ENCODE measurements at places on chromosomes 12 and 14.

GRCh38 chr12:93595351-93595750 is 22.9 kb downstream of the SOCS2 start:
- DNase-seq: no peak

GRCh38 chr12:38538319-38538718 is 221.7 kb downstream of the ALG10B start:
- no peak for DNase-seq

GRCh38 chr14:100435459-100435858 is 112.3 kb downstream of the SLC25A47 start:
- no peak for DNase-seq

GRCh38 chr12:123634142-123634561 is 523 bp downstream of the GTF2H3 start:
- DNase-seq: no peak

DNA sequence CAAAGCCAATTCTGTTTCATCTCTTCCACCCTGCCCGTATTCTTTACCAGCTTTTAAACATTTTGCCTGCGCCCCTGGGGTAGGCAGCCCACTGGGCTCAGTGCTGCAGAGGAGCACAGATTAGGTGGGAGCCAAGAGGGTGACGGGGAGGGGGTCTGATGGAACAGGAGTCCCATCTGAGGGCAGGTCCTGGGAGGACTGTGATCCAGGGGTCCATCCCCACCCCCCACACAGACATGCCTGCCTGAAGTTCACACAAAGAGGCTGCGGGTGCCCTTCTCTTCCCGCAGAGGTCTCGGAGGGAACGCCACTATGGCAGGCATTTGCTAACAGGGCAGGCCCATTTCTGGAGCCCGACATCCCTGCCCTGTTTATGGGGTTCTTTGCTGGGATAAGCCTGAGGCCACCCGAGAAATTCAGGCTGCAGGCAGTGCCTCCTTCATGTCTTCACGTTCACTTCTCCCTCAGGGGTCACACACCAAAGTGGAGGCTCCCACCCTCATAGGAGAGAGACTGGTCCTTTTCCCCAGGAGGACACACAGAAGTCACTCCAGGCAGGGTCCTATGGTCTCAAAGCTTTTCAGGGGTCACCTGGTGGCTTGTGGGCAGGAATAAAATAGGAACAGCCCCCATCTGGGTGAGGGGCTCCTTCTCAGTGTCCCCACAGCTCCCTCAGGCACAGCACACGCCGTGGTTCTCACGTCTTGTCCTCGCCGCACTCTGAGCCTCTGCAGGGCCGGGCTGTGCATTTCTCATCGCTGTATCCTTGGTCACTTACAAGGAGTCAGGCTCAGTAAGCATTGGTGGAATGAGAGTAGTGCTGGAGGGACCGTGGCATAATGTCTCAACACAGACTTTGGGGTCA is 12.9 kb downstream of the VASH1 start:
- DNase-seq: no peak

DNA sequence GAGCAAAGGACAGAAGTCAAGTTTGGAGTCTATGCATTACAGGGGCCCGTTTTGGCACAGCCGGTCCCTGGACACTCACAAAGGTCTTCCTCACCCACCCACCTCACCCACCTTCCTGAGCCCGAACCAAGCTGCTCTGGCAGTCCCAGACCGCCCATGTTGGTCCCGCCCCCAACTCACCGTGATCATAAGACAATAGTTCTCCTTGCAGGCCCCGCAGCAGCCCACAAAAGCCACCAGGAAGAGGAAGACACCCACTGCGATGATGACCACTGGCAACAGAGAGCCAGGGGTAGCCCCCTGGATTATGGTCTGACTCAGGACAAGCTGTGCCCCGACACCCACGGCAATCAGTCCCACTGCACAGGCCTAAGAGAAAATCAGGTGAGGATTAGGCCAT is 1.8 kb downstream of the CD63 start:
- no peak for DNase-seq

DNA sequence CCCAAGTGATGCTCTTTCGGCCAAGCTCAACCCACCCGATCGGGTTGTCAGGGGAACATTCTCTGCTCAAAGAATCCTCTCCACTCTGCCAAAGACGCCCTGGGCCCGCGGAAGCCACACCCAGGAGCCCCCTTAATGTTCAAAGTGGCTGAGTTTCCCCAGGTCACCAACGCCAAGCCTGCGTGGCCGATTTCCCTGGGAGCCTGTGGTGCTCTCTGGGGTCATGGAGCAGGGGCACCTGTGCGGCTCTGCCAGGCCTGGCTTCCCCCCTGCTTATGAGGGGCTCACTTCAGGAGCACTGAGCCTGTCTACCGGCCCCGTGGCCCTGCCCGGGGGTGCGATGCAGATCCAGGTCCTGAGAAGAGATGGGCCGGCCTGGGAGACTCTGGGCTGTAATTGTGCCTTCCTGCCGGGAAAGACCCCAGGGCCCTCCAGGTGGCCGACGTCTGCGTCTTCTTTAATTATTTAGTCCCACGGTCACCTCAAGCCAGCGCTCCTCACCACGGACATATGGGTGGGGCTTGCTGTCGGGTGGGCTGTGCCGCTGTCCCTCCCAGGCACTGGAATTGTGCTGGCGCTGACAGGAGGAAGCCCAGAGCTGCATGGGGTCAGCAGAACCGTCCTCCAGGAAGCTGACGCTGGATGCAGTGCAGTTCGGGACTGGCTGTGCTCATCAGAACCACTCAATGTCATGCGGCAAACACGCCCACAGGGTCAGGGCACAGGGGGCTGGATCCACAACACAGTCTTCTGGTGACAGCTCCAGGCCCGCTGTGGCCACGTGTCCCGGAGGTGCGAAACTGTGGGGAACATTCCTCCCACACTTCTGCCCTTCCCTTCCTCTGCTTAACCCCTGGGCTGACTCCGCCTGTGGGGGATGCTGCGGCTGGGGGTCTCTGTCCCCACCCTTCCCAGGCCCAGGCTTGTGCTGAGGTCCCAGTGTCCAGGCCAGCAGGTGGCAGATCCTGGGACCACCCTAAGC is 267.6 kb upstream of the SFSWAP start:
- no peak for DNase-seq

DNA sequence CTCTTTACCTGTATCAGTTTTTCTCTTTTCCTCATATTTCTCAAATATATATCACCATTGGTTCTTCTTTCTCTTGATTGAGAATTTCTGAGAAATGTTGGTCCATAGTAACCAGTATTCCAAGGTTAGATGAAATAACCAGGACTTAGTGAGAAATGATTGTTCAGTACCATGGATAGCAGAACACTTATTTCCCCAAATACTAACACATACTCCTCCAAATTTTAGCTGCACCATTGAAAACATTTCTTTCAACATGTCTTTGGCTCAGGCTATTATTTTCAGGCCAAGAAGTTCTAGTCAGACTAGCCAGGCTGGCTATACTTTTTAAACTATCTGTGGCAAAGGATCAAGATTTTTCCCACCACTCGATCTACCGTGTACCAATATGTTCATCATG is 113.3 kb downstream of the PTPRO start:
- no peak for DNase-seq

- DNase-seq: no peak
Observed at GRCh38 chr12:98754095-98754494, 109.0 kb downstream of the APAF1 start.

DNA sequence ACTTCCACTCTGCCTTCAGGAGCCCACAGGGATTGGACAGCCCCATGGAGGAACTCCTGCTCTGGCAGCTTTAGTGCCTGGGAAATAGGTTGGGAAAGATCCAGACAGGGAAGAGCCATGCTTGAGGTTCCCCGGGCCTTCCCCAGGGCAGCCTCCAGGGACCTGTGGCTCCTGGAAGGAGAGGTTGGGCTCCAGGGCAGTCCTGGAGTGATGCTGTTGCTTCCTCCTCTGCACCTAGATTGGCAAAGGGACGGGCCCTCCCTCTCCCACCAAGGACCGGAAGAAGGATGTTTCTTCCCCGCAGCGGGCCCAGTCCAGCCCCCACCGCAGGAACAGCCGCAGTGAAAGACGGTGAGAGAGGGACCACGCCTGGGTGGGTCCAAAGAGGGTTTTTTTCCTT is 16.5 kb downstream of the VASH1 start:
- no peak for DNase-seq

GRCh38 chr14:103105580-103106150 is 11.1 kb downstream of the EXOC3L4 start:
- DNase-seq: no peak

GRCh38 chr12:86148612-86149011 is 107.6 kb downstream of the MGAT4C start:
- DNase-seq: no peak

DNA sequence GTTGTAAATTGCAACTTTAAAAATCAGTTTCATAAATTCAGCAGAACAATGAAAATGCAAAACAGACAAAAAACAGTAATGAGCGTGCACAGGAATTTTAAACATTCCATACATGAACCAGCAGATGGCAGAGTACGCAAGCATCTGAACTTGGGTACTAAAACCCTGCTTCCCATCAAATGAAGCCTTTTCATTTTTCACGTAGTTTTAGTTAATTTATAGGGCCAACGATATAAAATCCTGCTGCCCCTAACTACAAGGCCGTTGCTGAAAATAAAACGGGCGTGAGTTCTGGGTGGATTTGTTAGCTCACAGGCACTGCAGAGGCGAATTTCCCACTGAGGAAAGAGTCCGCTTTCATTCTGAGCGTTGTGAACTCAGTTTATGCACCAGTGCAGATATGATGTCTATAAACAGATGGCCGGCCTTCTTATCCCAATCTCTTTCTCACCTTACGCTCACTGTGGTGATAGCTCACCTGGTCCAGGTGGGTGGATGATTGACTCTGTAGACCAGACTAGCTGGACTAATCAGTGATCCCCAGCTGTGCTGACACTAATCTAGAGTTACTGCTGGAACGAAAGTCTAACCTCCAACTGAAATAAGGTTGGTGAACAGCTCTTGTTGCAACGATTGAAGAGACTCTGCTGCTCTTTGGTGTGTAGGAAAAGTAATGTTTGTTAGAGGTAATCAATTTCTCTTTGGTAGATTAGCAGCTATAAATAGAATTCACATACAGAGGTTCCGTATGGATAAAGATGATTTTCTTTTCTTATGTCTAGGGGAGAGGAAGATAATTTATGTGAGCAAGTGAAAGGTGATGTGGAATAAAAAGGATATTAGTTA is 89.2 kb downstream of the PDZRN4 start:
- peak; percentile 18 for DNase-seq

- DNase-seq: no peak
Observed at GRCh38 chr14:53432378-53432802, 279.3 kb upstream of the DDHD1 start.

DNA sequence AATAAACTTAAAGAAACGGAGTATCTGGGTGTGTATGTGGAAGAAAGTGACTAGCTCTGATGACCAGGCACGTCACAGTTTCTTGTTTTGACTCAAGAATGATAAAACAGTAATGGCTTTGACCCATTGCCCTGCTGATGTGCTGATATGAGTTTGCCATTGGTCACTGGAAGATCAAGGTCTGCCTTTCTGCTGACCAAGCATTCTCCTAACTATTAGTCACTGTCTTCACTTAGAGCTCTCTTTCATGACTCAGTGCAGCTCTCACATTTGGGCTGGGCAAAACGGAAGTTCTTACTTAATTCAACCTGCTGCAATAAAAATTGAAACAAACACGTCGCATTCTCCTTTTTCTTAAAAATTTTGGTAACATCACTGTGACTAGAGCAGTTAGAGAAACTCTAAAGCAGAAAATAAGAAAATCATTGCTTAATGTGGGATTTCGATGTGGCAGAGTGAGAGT is 366.7 kb downstream of the BTG1 start:
- peak; percentile 35 for DNase-seq

GRCh38 chr14:106843951-106844483 is 1317.6 kb downstream of the TMEM121 start:
- DNase-seq: peak; percentile 69

DNA sequence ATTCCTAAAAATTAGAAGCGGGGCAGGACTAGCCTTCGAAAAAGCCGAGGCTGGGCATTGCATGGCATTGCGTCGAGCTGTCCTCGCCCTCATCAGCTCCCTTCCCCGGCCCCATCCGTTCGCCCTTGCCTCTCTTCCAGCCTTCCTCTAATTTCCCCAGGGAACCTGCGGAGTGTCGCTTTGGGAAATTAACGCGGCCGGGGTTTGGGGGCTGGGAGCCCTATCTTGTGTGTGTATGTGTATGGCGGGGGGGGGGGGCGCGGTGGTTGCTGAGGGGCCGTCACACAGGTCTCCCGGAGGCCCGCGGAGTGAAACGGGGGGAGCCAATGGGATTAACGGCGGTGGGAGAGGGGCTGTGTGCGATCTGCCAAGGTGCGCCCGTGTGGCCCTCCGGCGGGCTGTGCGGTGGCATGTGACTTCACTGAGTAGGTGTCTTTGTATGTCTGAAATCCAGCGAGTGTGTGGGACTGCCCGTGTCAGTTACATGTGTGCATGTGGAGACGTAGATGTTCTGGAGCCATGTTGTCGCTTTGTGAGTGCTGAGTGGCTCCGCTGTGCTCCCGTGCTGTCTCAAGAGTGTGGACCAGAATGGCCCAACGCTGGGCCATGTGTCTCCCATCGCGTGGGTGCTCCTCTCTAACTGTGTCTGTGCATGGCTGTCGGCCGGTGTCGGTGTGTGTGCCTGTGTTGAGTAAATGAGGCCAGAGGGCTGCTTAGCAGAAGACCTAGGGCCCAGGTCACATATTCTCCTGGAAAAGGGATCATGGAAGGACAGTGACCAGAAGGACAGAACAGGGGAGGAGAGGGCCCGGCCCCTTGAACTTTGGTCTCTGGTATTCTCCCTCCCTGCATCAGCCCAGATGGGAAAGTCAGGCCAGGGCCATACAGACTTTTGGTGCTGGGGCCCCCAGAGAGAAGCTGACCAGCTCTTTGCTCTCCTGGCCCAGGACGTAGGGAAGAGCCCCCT is 1.5 kb downstream of the PTMS start:
- DNase-seq: no peak

DNA sequence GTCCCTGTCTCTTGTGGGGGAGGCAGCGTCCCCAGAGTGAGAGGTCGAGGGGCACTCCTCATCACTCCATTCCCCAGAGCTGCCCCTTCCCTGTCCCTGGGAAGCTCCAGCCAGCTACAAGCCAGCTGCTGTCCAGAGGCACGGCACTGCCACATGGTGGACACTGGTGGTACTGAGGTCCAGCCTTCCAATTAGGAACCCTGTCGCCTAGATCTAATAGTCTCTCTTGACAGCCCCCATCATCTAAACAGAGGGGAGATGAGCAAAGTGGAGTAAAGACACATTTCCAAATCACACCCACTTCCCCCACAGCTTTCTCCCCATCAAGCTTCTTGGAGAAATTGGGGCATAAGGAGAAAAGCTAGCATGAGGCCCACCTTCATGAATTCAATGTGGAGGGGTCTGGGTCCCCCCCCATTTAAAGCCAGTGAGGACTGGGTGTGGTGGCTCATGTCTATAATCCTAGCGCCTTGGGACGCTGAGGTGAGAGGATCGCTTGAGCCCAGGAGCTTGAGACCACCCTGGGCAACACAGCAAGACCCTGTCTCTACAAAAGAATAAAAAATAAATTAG is 2.1 kb upstream of the INHBE start:
- DNase-seq: no peak

All from CD4-positive, alpha-beta T cell (primary cell).